NB4 (cell line): ENCODE measurements at places on chromosomes 11 and 22.

- DNase-seq = no peak
Measured at GRCh38 chr11:7444091-7444981, 41.0 kb upstream of the OLFML1 start.

DNA sequence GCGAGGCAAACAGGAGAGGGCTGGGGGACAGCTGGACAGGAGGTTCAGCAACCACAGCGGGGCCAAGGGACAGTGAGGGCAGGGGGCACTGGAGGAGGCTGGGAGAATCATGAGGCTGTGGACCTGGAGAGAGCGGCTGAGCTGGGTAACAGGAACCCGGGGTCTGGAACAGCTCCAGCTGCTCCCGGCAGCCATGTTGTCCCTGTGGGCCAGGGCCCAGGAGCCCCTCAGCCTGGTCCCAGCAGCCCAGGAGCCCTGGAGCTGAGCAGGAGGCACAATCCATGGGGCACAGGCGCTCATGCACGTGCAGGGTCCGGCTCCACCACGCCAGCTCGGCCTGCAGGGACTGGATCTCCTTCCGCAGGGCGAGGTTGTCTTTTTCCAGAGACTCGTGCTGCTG is 7.4 kb downstream of the BATF2 start:
- no peak for DNase-seq

GRCh38 chr11:64759722-64760719 is at the start of gene PYGM:
Gene PYGM (minus strand): TSS chr11:64759974. CDS start chr11:64759898, 76 bp downstream.
- DNase-seq = peak; percentile 73

GRCh38 chr11:8693010-8693551 is 10.5 kb downstream of the RPL27A start:
- DNase-seq = no peak

DNA sequence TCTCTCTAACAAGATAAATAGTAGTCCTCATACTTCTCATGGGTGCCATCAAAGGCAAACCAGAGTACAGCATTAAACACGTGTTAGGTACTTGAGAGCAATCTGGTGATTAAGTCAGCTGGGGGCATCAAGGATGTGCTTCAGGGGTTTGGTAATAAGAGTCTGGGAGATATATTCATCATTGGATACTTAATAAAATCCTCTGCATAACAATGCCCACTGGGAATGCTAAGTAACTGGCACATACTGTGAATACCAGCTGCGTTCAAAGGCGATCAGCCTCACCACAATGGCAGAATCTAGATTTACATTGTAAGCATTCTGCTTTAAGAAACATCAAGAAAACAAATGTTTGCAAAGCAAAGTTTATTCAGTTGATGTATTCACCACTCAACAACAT is 268.6 kb upstream of the PITPNB start:
- DNase-seq = no peak

- DNase-seq = no peak
Measured at GRCh38 chr11:102204174-102204573, 93.9 kb downstream of the YAP1 start.

DNA sequence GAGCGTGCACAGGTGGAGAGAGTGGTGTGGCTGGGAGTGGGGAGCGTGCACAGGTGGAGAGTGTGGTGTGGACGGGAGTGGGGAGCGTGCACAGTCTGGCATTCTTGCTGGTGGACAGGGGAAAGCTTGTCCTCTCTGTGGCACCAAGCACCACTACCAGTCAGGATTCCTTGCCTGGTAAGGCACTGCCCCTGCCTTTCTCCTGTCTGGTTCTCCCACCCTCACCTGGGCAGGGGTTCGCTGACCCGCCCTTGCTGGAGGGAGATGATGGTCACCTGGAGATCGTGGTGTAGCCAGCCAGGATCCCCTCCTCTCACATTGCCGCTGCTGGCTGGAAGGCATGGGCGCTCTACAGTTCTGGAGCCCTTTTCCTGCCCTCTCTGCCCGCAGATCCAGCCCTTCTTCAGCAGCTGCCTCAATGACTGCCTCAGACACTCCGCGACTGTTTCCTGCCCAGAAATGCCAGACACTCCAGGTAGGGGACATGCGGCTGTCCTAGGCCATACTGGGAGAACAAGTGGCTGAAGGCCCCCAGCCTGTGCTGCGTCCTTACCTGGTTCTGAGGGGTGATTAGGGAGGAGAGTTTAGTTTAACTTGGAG is 16.7 kb downstream of the TMEM121B start:
- DNase-seq = no peak

DNA sequence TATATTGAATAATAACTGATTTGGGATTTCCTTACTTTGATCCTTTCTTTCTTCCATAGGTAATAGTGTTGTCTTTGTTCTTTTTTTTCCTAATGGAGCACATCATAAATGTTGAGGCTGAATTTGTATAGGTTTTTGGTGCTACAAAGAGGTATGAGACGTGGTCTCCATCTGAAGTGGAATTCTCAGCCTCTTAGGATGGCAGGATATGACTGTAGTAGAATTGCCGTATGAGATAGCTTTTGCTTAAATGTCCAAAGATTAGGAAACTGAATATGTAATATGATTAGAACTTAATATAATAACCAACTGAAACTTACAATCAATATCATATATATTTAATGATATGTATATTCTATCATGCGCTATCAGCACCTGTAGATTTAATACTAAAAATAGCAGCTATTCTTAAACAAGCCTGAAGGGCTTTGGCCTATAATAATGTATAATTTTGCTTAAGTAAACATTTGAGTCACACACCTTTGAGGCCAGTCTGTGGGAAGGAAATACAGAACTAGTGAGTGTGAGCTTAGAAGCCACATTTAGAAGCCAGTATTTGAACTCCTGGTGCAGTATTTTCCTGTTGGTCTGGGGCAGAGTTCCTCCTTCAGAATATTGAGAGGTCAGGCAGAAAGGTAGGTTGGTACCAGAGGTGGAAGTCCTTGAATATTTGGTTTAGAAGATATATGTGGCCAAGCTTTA is 62.6 kb downstream of the SWAP70 start:
- DNase-seq = no peak
